Activated T-cell treated with anti-CD3 and anti-CD28 coated beads, Interleukin-2, amount 50 U/mL, for 4 hours (primary cell): ENCODE measurements at places on chromosomes 1 and 21.

GRCh38 chr1:46673749-46674182 is 2.1 kb downstream of the TEX38 start:
- DNase-seq, result no peak

GRCh38 chr1:200153277-200154055 is 126.0 kb downstream of the NR5A2 start:
- peak; percentile 19 for DNase-seq

GRCh38 chr1:205665201-205666045 is 14.9 kb downstream of the SLC45A3 start:
- DNase-seq, result no peak

DNA sequence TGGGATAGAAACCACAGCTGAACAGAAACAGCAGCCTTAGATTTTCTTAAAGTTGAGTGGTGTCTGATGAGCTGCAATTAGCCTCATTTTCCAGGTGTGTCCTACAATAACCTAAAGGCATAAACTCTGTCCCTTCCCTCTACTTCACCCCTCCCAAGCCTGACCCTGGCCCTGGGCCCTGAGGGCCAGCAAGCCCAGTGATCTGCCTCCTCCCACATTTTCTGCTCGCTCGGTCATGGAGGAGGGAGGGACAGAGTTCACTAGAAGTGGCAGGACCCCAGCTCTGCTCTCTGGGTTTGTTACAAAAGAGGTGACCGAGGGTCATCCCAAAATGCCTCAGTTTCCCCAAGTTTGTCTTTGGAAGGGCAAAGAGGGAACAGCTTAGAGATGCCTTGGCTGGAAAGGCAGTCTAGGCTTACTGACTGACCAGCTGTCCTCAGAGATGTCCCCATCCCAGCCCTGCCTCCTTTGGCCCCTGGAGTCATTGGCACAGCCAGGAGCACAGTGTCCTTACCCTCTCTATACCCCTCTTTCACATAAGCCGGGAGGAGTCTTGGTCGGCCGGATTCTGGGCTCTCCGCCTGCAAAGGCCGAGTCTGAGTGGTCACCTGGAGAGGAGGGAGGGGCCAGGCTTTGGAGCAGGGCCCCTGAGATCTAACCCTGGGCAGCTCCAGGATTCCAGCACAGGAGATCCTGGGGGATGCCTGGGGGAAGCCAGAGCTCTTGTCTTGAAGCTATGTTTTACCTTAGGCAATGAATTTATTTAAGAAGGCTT is 172.7 kb downstream of the PTPRU start:
- DNase-seq, result no peak

DNA sequence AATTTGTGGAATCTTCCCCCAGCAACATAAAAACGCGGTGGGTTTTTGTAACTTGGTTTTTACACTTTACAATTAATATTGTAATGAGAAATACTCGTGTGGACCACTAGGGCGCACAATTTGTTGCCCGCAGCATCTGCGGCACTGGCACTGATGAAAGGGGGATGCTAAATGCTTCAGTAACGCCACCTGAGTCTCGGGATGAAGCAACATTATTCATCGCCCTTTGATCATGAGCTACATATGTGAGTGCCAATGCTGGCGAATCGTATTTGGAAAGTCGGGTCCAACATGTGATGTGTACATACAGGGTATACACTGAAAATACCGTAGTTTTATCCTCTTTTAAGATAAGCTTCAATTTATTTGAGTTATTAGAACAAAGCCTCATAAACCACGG is 34.2 kb upstream of the COX20 start:
- peak; percentile 54 for DNase-seq

- DNase-seq, result no peak
Observed at GRCh38 chr1:152673016-152673415, 2.1 kb upstream of the LCE2C start.

- no peak for DNase-seq
Observed at GRCh38 chr1:70818401-70818800, 229.2 kb downstream of the PTGER3 start.

GRCh38 chr1:207797229-207797973 is 45.5 kb downstream of the CD46 start:
- peak; percentile 81 for DNase-seq

GRCh38 chr1:53348486-53349368 is 20.9 kb upstream of the LRP8 start:
- DNase-seq, result no peak

DNA sequence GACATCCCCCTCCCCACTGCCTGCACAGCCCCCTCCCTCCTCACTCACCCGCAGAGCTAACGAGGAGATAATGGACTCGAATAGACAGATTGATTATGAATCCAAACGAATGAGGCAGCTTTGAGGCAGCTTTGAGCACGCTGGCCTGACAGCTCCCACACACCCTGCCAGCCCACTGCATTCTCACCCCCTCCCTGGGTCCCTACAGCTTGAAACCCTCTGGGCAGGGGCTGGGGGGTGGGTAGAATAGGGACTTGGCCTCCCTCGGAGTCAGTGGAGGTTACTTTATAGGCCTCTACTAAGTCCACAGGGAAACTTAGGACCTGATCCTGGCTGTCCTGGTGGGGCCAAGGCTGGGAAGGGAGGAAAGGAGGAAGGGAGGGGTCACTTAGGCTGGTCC is 1.9 kb downstream of the NTRK1 start:
- no peak for DNase-seq

DNA sequence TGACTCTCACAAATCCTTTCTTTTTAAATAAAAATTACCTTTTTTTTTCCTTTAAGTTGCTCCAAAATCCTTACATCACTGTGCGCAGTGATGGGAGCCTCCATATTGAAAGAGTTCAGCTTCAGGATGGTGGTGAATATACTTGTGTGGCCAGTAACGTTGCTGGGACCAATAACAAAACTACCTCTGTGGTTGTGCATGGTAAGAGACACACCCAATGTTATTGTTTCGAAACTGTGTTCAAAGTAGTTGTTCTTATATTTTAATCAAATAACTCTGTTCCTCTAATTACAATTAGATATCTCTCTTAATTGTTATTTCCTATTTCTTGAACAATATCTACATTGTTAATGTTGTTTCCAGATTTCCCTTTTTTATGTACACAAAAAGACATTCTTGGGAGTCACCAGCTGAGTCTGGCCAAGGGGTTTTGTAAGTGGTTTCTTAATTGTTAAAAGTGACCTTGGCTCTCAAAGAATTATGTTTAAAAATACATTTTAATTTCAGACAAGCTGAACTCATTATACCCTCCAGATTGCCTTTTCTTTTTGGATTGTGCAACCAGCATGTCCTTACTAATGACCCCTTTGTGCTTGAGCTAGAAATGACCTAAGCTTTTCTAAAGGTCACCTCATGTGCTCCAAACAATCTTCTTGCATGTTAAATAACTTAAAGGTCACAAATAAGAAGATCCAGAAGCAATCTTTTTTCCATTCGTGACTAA is 250.1 kb downstream of the HMCN1 start:
- DNase-seq, result no peak

DNA sequence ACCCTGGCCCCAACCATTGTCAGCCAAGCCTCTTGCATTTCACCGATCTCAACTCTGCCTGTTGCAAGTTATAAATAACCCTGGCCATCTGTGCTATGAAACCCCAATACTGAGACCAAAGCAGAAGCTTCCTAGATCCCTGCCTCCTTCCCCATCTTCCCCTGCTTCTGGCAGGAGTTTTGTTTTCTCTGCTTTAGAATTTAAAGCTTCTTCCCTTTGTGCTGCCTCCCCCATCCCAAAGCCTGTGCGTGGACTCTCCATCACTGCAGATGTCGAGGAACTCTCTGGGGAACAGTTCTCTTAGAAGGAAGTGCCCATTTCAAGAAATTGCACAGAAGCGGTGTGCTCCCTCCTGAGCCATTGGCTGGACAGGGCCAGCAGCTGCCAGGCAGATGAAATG is 17.4 kb upstream of the MYOG start:
- DNase-seq, result no peak

- no peak for DNase-seq
Observed at GRCh38 chr1:170001266-170001665, 73.2 kb downstream of the KIFAP3 start.

GRCh38 chr1:41366455-41367287 is 5.4 kb downstream of the FOXO6 start:
- peak; percentile 32 for DNase-seq

DNA sequence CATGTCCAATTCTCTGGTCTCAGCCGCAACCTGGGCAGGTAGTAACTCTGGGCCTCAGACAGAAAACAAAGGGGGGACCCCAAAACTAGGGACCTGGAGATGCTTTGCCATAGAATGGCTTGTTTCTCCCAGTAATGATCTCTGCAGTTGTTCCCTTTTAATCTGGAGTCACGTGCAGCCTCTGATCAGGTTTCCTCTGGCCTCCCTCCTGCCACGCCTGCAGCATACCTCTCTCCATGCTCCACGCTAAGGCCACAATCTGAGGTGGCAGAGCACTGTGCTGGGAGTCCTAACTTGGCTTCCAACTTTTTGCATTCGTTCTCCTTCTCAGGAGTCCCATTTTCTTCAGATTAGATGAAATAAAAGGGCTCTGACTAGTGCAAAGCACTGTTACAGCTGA is 1.9 kb downstream of the PABPC4 start:
- no peak for DNase-seq

- DNase-seq, result no peak
Observed at GRCh38 chr1:201020040-201020591, 3.4 kb downstream of the KIF21B start.

DNA sequence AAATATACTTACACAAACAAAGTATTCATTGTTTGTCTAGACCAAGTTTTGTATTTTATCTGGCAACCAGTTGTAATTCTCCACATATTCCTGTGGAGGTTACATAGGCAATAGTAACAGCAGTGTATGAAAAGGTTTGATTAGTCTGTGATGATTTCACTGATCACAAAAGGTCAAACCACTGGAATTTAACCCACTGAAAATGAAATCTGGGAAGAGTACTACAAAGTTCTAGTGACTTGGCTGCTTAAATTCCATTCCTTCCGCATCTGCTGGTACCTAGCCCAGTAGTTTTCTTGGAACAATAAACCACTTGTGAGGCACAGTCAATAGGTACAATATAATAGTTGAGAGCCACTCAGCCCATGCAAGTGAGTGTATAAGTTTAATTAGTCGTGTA is 205.4 kb downstream of the NFIA start:
- no peak for DNase-seq

GRCh38 chr1:183915625-183916510 is 110.9 kb downstream of the RGL1 start:
- peak; percentile 57 for DNase-seq

DNA sequence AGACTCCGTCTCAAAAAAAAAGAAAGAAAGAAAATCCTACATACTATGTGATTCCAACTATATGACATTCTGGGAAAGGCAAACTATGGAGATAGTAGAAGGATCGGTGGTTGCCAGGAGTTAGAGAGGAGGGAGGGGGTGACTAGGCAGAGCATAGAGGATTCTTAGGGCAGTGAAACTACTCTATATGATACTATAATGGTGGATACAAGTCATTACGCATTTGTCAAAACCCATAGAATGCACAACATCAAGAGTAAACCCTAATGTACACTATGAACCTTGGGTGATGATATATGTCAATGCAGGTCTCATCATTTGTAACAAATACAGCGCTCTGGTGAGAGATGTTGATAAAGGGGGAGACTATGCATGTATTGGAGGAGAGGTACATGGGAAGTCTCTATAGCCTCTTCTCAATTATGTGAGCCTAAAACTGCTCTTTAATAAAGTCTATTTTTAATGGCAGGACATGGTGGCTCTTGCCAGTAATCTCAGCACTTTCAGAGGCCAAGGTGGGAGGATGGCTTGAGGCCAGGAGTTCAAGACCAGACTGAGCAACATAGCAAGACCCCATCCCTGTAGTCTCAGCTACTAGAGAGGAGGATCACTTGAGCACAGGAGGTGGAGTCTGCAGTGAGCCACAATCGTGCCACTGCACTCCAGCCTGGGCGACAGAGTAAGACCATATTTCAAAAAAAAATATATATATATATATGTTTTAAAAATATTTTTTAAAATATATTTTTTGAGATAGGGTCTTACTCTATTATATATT is 17.0 kb downstream of the SLC2A5 start:
- no peak for DNase-seq

DNA sequence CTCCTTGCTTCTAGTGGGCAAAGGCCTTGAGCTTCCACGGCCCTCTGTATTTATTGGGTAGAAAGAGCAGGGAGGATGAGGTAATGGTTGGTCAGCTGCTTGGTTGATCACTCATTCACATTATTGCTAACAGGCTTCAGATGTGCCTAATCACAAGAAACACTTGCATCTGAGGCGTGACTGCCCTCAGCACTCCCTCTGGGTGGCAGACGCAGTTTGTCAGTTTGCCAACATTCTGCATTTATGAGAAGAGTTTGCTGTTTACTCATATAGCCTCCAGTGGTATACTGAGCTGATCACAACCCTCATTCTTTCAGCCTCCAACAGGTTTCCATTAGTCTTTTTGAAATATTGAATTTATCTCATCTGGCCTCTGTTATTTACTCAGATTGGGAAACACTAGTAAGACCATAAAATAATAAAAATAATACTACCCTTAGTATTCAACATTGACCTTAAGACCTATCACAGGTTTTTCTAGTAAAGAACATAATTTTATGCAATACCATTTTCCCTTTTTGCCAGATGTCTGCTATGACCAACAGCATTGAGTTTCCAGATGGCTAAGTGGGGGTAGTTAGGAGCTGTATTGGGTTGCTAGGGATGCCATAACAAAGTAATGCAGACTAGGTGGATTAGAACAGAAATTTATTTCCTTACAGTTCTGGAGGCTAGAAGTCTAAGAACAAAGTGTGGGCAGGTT is 53.3 kb downstream of the PTGFR start:
- no peak for DNase-seq

DNA sequence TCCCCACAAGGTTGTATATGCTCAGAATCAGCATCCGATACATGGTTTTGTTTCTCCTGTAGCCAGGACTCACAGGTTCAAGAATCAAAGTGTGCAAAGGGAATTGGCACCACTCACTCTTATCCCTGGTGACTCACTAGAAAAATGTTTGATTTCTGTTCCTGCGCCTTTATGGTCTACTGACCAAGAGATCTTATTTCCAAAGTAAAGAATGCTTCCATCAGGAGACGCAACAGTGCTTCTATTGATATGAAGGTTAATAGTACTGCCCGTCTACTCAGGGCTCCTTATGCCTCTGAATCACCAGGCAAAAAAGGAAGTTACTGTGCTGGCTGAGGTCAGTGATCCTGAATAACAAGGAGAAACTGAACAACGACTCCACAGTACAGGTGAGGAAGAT is 1392.0 kb upstream of the PRMT6 start:
- DNase-seq, result no peak

DNA sequence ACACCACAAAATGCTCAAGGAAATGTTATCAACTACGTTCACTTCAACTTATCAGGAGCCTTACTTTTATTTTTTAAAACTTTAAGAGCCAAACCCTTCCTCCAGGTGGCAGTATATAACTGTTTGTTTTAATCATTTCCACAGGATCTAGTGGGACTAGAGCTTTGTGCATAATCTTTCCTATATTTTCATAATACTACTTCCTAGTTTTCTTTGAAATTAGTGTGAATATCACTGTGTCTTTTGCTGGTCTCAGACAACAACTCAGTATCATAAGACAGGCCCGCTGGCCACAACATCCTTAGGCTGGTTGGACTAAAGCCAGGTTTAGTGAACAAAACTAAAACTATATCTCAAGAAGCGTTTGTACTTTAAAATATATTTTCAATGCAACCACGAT is 145.5 kb downstream of the TIAM1 start:
- DNase-seq, result no peak

- no peak for DNase-seq
Observed at GRCh38 chr1:93827128-93827527, 51.9 kb downstream of the DNTTIP2 start.
